Large intestine (tissue), 12 donors: ENCODE measurements at places on chromosomes 7 and 10. TPM values are rescaled to one million over a fixed set of nuclear protein-coding genes. Genes with fewer than 3 reads are reported as not detected.

NKX1-2 gene
- 7.7 TPM for polyA plus RNA-seq

- no peak for DNase-seq
Observed at GRCh38 chr7:13057462-13058200, 370.2 kb downstream of the ARL4A start.

NKX2-3 gene
- polyA plus RNA-seq: 22.1 TPM

DNA sequence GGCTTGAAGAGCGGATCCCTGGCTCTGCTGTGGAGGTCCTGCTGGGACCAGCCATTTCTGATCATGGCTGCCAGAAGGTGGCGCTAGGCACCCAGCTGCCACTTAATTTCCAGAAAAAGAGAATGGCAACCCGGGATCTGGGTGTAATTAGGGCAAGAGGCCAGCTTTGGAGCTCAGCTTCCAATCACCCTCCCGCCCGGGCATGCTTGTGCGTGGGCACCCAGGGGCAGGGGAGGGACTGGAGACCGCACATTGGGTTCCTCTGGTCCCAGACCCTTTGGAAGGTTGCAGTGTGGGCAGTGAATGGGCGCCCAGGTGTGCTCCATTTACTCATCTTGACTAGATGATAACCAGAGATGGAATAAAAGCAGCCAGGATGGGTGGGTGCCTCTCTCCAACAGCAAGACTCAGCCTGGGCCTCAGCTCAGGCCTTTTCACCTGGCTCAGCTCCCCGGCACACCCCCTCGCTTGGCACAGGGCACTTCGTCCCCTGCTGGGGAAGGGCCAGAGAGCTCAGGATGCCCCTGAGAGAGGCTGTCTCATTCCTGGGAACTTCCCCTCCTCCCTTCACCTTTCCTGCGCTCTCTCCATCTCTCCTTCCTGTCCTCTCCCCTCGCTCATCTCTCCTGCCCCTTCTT, 14.7 kb downstream of the FAM241B start:
- peak; percentile 39 for DNase-seq

DNA sequence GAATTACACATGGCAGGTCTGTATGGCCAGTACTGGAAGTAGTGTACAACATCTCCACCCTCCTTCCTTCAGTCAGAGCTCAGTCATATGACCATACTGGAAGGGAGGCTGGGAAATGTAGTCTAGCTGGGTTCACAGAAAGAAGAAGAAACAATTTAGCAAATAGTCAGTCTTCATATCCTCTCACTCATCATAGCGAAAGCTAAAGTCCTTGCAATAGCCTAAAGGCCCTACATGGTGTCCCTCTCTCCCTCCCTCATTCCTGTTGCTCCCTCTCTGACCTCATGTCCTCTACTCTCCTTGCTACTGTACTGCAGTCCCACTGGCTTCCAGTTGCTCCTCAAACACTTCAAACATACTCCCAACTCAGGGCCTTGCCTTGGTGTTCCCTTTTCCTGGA, 4.3 kb upstream of the CALU start:
- DNase-seq: no peak

DNA sequence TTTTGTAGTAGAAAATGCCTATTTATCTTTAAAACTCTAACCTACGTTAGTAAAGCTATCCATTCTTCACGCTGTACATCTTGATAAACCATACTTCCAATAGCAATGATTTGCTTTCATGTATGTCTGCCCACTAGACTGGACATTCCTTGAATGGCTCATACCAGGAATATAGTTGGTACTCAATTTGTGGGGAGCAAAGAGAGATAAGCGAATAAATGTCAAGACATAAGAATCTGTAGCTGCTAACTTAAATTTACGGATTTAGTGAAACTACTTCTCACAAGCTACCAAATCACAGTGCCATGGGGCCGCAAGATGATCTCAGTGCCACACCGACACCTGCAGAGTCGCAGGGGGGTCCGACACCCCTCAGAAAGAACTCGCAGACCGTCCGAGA, 763 bp upstream of the RALA start:
- DNase-seq: no peak

GRCh38 chr10:12419262-12419847, 70.0 kb downstream of the CAMK1D start:
- DNase-seq: no peak

DNA sequence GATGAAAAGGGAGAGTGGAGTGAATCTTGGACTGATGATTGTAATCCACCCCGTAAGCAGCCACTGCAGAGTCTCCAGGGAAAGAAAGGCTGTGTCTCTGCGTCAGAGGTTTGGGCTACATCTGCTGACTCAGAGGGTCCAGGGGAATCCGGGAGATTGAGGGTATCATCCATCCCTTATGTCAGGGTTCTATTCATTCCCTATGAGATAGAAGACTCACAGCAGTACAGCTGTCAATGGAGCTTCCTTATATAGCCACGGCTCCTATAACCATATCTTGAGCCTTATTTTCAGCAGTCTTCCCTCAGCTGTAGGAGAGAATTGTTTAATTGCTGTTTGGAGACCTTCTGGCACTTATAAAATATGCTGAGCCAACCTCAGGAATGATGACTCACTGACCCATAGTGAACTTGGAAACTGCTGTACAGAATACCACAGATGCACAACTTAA, 558.2 kb upstream of the PFKP start:
- DNase-seq: no peak

ATOH7 gene
- polyA plus RNA-seq: 1.4 TPM

RPEL1 gene
- polyA plus RNA-seq: 0.09 TPM

DNA sequence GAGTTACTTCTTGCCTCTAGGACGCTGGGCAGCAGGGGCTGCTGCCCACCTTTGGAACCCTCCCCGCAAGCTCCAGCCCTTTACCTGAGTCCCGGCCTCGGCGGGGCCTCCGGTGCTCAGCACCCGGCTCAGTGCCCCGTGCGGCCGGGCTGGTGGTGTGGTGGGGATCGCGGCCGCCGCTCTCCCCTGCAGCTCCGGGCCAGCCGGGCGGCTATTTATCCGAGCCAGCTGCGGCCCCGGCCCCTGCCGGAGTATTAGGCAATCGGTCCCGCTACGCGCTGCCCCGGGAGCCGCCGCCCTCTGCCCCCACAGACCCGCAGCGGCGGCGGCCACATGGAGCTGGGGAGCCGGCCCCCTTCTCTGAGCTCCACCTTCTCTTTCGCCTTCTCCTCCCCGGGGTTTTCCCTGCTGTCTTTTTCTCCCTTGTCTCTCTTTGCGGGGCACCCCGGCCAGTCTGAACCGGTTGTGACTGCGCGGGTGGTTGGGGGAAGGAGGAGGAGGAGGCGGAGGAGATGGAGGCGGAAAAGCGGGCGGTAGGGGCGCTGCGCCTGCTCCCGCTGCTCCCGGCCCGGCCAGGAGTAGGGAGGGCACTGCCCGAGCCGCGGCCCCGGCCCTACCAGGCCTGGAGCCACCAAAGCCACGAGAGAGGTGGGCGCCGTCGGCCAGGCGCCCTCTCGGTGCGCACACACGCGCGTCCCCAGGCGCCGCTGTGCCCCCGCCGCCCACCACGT, at the start of gene SLC16A9:
Gene SLC16A9, minus strand, starts transcription at position 456 of the 731 bp plus-strand sequence. CDS start 25,559 bp downstream, outside the sequence.
- DNase-seq: peak; percentile 72

DNA sequence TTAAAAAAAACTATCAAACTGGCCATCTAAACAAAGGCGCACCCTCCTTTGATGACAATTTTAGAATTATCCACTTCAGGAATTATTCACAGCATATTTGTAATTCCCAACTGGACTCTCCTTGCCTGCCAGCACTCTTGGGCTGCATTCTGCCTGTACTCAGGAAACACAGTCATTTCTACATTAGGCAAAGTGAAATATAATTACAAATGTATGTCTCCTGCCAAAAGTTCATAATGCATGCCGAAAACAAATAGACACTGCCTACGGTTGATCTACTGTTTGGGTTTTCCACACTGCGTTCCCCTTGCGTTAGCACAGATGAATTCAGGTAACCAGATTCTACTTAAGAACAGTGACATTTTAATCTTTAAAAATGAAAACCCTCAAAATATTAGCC, 1.9 kb downstream of the HGF start:
- no peak for DNase-seq

GRCh38 chr7:128703609-128704241, 31.6 kb downstream of the GARIN1A start:
- DNase-seq: no peak

DNA sequence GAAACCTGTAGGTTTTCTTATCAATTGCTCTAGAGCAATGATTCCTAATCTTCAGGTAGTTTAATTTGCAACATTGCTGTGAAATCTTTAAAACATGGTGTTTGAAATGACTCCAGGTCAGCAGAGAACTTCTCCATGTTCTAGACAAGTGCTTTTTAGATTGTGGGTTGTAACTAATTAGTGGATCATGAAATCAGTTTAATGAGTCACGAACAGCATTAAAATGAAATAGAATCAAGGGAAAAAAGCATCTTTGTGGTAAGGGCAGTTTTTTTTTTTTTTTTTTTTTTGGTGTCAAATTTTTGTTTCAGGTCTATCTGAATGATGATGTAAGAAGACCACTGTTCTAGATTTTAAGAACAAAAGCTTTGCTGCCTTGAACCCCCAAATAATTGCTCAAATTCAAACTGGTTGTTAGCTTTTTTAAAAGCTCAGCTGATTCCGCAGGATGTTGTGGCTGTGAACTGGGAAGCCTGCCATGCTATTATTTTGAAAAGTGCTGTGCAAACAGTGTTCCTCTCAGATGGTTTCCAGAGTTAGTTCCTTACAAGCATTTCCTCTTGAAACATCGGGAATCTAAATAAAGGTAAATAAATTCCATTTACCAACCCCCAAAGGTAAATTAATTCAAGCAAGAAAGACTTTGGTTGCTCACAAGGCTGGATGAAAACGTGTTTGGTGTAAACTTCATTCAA, 13.1 kb upstream of the PDK4 start:
- DNase-seq: peak; percentile 52

DNAAF5 gene
- 26.8 TPM for polyA plus RNA-seq

PDK4 gene
- 13.6 TPM for polyA plus RNA-seq

PRKG1 gene
- 12.0 TPM for polyA plus RNA-seq

DNA sequence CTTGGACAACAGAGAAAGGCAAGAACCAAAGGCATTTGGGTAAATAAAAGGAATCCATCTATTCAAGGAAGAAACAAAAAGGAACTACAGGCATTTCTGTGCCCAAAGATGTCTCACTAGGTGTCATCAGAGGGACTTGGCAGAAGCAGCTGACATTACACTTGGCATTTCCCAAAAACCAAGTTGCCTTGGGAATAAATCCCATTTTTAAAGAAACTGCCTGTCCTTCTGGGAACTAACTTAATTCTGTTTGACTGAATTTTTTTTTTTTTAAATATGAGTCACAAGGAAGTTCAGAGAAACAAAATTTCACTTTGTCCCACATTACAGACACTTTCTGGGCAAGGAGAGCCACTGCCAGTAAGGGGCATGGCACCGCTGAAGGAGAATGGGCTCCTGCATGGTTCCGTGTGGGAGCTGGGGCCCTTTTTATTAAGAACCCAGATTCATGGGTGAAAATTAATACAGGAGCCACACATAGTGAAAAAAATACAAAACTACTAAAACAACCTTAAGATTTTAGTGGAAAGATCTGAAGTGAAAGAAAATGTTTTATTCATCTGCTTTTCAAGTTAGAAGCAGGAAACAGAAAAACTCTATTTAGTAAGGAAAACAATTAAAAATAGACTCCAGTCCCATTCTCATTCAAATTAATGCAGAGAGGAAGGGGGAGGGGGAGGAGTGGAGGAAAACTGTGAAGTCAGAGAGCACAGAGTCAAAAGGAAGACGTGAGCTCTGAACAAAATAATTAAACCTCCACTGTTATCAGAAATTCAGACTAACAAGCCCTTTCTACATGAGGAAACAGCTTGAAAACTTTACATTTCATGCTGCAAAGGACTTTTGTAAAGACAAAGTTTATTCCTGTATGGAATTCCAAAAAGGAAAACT, 118.4 kb upstream of the PDLIM1 start:
- no peak for DNase-seq

DLX6 gene
- polyA plus RNA-seq: 0.04 TPM

DNA sequence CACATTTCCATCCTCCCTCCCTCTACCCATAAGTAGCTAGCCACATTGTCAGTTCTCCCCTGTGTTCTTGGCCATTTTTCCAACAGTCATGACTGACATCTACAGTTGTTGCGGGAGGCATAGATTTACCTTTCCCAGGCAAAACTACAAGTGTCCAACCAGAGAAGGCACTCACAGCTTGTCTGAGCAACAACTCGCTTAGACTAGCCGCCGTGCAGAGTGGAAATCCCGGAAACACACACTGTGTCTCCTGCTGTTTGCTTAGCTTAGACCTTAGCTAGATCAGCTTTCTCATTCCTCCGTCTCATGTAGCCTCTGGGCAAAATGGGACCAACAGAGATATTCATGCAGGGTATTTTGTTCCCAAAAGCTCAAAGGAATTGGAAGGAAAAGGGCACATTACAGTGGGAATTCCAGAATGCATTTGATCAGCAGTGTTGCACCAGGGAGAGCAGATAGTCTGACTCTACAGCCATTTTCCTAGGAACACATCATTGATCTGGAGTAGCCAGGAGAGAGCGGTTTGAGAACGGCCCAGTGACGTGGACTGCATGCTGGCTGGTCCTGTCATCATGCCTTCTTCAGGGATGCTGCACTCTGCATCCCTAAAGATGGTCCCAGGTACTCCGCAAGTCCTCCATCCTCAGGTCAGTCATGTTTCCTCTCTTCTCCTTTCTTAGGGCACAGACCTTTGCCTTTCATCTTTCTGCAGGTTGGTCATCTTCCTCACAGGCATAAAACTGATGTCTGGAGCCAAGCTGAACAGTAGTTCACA, 89.4 kb downstream of the C10orf90 start:
- DNase-seq: no peak

FAM204A gene
- 55.7 TPM for polyA plus RNA-seq

CYP26C1 gene
- polyA plus RNA-seq: not detected

DNA sequence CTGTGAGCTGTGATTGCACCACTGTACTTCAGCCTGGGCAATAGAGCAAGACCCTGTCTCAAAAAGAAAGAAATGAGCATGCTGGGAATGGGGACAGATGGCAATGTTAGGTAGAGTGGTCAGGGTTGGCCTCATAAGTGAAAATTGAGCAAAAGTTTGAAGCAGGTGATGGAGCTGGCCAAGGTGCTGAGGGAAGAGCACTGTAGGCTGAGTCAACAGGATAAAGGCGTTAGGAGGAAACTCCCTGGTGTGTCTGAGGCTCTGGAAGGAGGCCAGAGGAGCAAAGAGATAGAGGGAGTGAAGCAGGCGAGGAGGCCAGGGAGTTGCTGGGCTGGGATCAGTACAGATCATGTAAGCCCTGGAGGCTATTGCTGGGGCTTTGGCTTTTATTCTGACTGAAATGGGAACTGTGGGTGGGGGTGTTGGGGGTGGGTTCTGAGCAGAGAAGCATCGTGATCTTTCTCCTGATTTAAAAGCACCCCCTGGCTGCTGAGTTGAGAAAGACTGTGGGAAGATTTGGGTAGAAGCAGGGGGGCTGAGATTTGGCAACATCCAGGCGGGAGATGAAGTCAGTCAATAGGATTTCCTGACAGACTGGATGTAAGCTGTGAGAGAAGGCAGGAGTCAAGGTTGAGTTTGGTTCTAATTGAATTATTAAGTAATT, 52.5 kb upstream of the VKORC1L1 start:
- no peak for DNase-seq

BAIAP2L1 gene
- 30.3 TPM for polyA plus RNA-seq

GRCh38 chr10:101294109-101294508, 59.9 kb upstream of the BTRC start:
- no peak for DNase-seq

GRCh38 chr7:106317971-106318370, 33.2 kb upstream of the NAMPT start:
- peak; percentile 49 for DNase-seq

- DNase-seq: peak; percentile 26
Observed at GRCh38 chr7:85554236-85555178, 367.7 kb upstream of the SEMA3D start.

GRCh38 chr10:100828738-100829096, 83.3 kb downstream of the PAX2 start:
- no peak for DNase-seq

GOT1 gene
- polyA plus RNA-seq: 31.3 TPM
